ENCODE measurements at places on chromosomes 5 and 9.

DNA sequence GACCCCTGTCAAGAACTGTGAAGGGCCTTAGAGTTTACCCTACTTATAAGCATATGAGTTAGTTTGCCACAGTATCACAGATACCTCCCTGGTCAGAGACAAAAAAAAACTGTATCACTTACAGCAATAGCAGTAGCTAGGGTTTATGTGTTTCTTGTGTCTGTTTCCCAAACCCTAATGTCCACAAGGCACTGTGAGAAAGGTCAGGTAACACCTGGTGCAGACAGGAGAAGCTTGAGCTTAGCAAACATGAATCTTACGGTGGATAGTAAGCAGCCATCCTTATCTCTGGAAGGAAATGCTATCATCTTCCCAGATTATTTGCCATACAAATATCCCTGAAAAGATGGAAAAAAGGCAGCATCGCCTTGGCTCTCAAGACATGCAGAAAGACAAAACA lies 208.5 kb upstream of the KCNN2 start:
- no peak for DNase-seq

- no peak for DNase-seq
Observed at GRCh38 chr5:173888473-173889131, 453 bp downstream of the CPEB4 start.

DNA sequence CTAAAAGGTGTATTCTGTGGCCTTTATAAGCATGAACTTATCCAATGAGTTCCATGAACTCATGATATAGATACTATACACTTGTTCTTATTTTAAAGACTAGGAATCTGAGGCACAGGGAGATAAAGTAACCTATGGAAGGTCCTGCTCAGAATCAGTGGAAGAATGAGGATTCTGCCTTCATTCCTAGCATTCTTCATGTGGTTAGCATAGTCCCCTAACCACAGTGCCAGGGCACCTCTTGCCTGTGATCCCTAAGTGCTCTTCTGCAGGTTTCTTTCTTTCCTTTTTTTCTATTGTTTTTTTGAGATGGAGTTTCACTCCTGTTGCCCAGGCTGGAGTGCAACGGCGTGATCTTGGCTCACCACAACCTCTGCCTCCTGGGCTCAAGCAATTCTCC lies 174.1 kb downstream of the C9orf152 start:
- no peak for DNase-seq

GRCh38 chr5:34957321-34957720 lies 28.0 kb downstream of the DNAJC21 start:
- no peak for DNase-seq

GRCh38 chr5:42274913-42275312 lies 148.3 kb upstream of the GHR start:
- no peak for DNase-seq
